ENCODE measurements at places on chromosomes 5 and 9.

- DNase-seq, result no peak
Observed at GRCh38 chr9:30280229-30280900, 2104.1 kb upstream of the ACO1 start.

DNA sequence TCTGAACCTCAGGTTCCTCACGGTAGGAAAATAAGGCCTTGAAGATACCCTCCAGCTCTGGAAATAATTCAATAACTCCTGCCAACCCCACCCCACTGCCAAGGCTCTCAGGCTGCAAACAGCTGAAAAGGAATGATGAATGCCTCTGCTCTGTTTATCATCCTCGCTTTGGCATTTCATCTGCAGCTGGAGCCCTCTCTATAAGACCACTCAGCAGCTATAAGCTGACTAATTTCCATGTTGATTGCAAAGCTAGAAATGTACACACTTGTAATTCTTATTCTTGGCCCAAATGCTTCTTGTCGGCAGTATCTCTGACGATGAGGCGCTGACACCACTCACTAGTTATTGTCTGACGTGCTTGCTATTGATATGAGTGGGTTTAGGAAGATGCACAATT, 408.4 kb upstream of the NMUR2 start:
- no peak for DNase-seq

- DNase-seq, result no peak
Observed at GRCh38 chr5:170743876-170744212, 39.7 kb upstream of the GABRP start.

GRCh38 chr9:93677048-93677571, 100.7 kb downstream of the PHF2 start:
- DNase-seq, result no peak

GRCh38 chr5:131084436-131084835, 80.6 kb downstream of the HINT1 start:
- no peak for DNase-seq

DNA sequence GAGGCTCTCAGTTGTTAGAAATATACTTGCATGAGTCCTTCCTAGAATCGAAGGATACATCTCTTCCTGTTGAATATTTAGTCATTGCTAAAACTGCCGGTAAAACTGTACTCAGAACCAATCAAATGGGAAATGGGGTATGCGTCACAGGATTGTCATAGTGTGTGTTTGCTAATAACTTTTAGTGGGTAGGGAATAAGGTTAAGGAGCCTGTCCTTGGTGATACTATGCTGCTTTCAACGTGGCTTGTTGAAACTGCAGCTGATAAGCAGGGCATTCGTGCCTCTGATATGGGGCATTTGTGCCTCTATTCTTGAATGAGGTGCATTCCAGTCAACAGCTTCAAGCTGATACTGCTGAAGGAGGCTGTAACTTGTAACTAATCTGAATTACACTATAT, 26.6 kb downstream of the HABP4 start:
- DNase-seq, result no peak

GRCh38 chr5:31639481-31640411, 815 bp downstream of the PDZD2 start:
- DNase-seq, result no peak

- DNase-seq, result no peak
Observed at GRCh38 chr5:87413343-87413645, 564 bp upstream of the CCNH start.

GRCh38 chr9:106684940-106685695, 177.8 kb upstream of the ZNF462 start:
- DNase-seq, result no peak

DNA sequence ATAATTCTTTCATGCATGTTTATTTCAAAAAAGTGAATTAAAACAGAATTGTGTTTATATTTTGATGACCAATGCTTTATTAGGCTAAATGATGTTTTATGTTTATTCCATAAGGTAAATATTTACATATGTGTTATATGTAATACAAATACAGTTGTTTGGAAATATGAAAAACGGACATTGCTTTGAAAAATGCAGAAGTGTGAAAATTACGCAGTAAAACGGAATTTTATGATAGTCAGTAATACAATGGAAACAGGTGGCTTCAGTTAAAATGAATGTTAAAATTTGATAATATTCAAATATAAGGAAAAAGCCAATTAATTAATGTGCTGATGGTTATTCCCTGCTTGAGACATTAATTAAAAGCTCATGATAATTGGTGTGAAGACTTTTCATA, 1633.8 kb downstream of the MAT2B start:
- no peak for DNase-seq

DNA sequence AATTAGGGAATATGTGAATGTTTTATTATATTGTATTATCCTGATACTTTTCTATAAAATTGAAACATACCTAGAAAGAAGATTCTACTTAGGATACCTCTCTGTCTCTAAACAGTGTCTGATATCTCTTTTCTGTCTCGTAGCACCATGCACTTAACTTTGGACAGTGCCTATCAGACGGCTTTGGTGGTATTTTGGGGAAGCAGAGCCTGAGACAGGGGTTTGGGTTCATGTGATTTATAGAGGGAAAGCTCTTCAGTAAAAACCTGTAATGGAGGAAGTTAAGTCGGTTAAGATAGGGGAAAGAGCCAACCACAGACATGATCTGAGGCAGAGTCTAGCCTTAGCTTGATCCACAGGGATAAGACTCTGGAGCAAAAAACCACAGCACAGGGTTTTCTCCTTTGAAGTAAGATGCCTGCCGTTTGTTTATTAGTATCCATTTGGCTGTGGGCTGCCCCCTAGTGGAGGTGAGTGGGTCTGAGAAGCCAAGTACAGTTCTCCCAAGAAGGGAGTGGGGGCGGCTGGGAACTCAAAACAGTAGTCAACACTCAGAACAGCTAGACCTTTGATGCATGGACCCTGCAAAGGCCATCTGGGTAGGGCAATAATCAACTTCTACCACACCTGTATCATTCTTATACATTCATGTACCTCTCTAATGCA, 141.2 kb upstream of the ASTN2 start:
- DNase-seq, result no peak

DNA sequence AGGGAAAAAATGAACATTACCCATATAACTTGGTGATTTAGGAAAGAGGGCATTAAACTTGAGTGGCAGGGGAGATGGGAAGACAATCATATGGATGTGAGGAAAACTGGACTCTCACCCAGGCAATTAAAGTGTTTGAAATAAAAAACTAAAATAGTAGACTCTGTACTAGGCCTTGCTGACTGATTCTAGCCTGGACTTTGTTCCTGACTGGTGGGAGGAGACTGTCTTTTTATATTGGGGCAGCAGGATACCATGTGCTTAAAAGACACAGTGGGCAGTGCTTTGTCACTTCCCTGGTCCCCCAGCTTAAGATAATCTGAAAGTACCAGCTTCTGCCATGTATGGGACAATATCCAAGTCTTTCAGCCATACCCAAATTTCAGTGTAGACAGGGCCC, 107.0 kb downstream of the ACTL7B start:
- DNase-seq, result no peak

GRCh38 chr5:124341066-124341858, 405.2 kb downstream of the ZNF608 start:
- DNase-seq, result no peak

DNA sequence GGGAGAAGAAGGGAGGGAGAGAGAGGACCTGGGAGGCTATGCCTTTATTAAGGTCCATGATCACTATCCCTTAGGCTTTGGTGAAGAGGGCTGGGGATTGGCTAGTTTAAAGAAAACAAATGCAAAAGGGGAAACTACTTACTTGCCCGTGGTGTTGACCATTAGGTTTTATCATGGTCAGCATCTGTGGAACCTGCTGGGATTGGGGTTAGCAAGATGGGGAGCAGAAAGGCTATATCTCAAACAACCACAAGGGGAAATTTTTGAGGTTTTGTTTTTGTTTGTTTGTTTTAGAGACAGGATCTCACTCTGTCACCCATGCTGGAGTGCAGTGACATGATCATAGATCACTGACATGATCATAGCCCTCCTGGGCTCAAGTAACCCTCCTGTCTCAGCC, 9.0 kb upstream of the RAD23B start:
- DNase-seq, result no peak

DNA sequence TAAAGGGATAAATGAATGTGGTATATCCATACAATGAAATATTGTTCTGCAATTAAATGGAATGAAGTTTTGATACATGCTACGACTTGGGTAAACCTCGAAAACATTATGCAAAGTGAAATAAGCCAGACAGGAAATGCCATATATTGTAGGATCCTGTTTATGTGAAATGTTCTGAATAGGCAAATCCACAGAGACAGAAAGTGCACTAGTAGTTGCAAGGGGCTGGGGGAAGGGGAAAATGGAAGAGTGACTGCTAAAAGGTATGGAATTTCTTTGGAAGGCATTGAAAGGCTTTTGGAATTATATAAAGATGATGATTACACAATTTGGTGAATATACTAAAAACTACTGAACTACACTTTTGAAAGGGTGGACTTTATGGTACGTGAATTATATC, 97.0 kb downstream of the FOXD1 start:
- DNase-seq, result no peak

GRCh38 chr5:126858441-126858840, 81.5 kb downstream of the LMNB1 start:
- DNase-seq, result no peak

- DNase-seq, result no peak
Observed at GRCh38 chr9:6938873-6939272, 181.1 kb downstream of the KDM4C start.

- DNase-seq, result no peak
Observed at GRCh38 chr9:13382595-13382994, 103.1 kb upstream of the MPDZ start.

GRCh38 chr9:121322037-121322736, 47.9 kb downstream of the STOM start:
- no peak for DNase-seq

GRCh38 chr5:15103130-15103529, 231.6 kb upstream of the ANKH start:
- DNase-seq, result no peak

DNA sequence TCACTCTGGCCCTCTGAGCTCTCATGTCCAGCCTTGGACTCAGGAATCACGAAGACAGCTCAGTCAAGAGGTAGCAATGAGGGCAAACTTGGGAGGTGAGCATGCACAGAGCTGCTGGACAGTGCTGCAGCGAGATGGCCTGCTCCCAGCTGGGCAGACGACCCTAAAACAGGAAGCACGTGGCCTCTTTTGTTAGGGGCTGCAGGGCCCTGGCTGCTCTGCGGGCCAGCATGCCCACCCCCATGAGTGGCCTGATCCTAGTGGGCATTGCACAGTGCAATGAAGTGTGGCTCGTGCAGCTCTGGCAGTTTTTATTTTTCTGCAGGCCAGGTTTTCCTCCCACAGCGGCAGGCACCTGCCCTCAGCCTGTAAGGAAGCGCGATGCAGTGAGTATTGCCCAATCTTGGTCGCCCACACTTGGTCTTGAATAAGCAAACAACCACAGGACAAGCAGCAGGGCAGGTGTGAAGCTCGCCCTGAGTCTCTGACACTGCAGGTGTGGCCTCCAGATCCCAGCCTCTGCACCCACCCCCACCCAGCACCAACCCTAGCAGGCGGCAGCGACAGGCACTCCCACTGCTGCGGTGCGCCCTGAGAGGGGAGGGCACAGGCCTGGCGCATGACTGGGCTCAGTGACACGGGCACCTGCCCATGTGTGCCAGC, 60.8 kb downstream of the SEMA4D start:
- DNase-seq, result no peak

DNA sequence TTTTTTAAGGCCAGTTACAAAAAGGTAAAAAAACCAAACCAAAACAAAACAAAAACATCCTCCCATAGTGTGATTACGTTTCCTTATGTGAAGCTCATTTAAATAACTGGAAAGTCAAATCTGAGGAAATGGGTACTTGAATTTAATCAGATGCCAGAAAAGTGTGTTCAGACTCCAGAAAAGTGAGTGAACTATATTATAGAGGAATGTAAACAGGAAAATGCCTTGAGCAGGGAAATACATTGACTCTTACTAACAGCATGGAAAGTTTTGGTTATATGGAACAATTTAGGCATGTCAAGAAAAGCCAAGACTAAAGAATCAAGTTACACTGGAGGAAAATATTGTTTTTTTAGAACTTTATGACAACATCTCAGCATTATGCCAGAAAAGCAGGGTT, 37.8 kb upstream of the RNF20 start:
- no peak for DNase-seq

GRCh38 chr9:72477930-72478518, 43.4 kb upstream of the TMC1 start:
- no peak for DNase-seq

- DNase-seq, result no peak
Observed at GRCh38 chr5:180078348-180078747, 6.8 kb upstream of the RNF130 start.

DNA sequence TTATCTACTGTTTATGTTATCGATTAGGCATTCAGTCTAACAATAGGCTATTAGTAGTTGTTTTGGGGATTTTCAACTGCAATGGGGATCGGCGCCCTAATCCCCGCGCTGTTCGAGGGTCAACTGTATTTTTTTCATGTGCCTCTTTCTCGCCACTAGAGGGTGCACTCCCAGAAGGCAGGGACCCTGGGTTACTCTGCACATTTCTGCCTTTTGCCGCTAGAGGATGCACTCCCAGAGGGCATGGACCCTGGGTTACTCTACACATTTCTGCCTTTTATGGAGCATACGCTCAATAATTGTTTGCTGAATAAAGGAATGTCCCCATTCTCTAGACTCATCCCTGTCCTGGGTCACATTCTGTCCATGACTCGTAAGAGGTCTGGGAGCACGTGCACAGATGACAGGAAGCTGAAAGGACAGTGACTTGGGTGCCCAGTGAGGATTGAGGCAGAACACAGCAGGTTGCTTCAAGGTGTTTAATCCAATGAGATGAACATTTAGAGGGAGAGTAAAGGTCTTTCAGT, 27.9 kb upstream of the RECK start:
- peak; percentile 32 for DNase-seq

DNA sequence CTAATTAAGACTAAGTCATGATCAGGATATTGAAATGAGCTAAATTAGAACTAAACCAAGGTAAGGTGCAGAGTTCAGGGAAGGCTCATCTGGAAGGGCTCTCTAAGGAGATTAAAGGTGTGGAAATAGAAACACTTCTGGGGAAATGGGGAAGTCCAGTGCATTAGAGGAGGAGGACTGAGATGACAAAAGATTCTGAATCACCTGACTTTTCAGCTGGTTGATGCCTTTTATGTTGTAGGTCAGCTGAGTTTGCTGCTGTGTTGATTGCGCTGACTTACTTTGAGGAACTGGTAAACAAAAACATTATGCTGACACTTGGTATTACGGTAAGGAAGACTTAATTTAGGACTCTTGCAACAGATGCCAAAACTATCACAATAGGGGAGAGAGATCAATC, 23.8 kb downstream of the IFNA5 start:
- no peak for DNase-seq

Measured in stimulated activated CD4-positive, alpha-beta T cell treated with anti-CD3 and anti-CD28 coated beads, Interleukin-1b, Interleukin-23, amount 100 ng/mL, for 4 hours (primary cell).